Activated T-helper 1 cell treated with anti-CD3 and anti-CD28 coated beads, Interleukin-2, amount 50 U/mL, for 16 hours (primary cell): ENCODE measurements at places on chromosomes 7 and 10.

DNA sequence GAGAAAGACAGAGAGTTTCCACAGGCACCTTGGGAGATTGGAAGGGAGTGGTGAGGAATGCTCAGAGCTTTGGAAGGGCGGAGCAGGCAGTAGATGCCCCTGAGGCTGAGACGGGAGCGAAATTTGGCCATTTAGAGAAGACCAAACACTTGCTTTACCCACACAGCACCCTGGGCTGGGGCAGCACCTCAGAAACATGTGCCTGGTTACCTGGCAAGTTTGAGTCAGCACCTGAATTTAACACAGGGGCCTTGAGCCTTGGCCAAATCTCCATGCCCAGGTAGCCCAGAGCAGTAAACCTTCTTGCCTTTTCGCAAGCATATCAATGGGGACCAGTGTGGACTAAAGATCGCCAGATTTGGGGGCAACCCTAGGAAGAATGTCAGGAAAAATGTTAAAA lies 111.9 kb upstream of the NFE2L3 start:
- DNase-seq = no peak

DNA sequence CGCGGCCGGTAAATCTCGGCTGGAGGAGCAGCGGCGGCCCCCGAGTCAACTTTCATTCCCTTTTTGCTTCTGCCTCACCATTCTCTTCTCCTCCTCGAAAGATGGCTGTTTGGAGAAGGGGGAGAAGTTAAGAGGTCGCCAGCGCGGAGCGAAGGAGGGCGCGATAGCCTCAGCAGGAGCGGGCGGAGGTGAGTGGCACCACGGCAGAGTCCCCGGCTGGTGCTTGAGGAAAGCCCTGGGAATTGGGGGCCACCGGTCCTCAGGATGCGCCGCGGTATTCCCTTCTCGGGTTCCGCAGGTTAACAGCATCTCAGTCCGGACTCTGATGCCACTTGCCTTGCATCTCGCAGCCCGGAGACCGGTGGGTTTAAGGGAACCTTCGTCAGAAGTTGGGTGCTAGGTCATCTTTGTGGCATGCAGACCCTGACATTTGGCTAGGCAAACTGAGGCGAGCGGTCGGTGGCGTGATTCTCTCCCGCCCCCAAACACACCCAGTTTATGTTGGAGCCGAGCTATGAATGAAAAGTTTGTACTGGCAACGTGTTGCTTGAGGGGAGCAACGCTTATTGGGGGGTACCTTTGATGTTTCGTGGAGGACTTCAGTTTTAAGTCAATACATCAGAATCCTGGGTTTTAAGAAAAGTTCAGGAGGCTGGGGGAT lies 59.5 kb upstream of the PRPS1L1 start:
- no peak for DNase-seq

DNA sequence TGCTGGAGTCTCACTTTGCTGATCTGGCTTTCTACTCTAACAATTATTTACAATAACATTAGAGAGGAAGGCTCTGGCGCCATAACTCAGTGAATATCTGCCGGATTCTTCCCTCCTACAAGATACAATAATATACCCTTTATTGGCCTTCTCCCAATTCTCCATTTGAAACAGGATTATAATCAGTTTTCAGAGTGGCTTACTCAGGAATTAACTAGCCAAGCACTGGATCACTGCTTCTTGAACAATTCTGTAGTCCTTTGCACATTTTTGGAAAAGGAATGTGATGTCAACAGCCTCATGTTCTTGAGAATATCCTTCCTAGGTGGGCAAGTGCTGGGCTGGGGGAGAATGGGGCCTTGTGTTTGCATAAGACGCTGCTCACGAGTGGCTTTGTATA lies 125.9 kb downstream of the HIPK2 start:
- no peak for DNase-seq

DNA sequence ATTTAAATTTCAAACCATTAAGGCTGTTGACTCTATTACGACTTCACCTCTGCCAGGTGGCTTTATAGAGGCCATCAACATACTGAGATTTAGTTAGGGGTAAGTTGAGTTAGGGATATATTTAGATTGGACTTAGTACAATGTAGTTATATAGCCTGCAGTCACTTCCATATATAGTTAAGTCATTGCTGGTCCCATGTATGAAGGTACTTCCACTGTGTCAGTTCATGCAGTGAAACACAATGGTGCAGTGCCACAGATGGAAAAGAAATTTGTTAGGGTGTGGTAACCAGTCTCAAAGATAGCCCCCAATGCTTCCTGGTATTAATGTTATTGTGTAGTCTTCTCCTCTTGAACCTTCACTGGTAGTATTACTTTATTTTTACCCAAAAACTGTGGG lies 12.6 kb upstream of the TSPAN13 start:
- no peak for DNase-seq

DNA sequence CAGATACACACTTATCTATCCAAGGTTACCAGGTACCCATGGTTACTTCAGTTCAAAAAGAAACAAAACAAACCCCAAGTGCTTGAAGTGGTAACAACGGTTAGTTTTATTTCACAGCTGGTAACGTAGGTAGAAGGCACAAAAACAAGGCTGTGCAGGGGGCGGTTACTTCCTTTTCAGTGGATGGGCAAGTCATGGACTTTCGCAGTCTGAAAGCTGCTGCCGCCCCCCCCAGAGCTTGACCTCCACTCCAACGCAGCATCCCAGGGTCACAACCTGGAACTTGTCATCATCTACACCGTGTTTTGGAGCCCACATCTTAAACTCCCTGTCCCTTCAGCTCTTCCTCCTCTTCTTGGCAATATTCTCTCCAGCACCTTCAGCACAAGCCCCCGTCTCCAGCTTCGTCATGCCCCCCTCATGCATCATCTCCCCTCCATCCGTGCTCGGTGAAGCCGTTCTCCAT lies 181.2 kb upstream of the ITGB1 start:
- peak; percentile 43 for DNase-seq

GRCh38 chr10:80140251-80140650 lies 7.7 kb downstream of the PLAC9 start:
- no peak for DNase-seq

- no peak for DNase-seq
Observed at GRCh38 chr10:20977300-20977699, 80.2 kb upstream of the NEBL start.

DNA sequence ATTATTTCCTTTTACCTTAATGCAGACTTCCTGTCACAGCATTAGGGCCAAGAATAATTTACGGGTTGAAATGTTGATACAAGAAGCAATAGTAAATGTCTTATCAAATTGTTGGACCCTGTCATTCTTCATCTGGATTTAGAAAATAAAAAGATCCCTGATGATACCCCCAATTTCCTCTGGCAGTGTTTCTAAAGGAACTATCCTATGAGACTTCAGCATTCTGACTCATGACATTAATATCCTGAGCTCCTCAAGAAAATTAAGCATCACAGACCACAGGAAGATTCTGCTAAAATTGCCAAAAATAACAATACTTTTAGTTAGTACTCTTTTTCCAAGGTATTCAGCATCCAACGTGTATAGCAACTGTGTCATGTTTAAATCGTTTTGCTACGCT lies 490.5 kb upstream of the ANKRD30A start:
- DNase-seq = no peak

DNA sequence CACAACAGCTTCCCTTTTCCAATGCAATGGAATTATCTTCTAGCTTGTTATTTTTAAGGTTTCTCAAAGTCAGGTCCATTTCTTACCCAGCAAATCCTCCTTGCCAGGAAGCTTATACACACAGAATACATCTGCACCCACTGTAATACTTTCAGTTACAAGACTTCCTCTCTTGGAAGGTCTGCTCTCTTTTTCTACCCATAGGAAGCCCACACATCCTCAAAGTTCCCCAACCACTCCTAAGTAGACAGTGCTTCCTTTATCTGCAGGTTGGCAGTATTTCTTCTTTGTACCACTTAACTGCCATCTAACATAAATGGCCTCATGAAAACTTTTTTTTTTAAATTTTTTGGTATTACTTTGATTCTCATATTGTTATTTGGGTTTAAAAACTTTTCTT lies 155.6 kb downstream of the TAX1BP1 start:
- DNase-seq = no peak

- no peak for DNase-seq
Observed at GRCh38 chr10:121106611-121107010, 255.4 kb downstream of the WDR11 start.

DNA sequence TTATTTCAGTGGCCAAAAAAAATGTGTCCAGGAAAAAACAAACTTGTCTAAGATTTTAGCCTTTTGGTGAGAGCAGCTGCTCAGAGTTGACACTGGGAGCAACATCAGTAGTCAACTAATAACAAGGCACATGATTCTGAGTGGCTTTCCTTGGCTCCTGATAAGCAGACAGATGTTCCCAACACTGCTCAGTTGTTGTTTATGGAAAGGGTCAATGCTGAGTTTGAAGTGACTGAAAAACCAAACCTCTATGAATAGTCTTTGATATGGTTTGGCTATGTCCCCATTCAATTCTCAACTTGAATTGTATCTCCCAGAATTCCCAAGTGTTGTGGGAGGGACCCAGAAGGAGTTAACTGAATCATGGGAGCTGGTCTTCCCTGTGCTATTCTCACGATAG lies 12.3 kb downstream of the DYDC1 start:
- DNase-seq = no peak

GRCh38 chr10:128854204-128854603 lies 612.8 kb upstream of the MGMT start:
- no peak for DNase-seq

DNA sequence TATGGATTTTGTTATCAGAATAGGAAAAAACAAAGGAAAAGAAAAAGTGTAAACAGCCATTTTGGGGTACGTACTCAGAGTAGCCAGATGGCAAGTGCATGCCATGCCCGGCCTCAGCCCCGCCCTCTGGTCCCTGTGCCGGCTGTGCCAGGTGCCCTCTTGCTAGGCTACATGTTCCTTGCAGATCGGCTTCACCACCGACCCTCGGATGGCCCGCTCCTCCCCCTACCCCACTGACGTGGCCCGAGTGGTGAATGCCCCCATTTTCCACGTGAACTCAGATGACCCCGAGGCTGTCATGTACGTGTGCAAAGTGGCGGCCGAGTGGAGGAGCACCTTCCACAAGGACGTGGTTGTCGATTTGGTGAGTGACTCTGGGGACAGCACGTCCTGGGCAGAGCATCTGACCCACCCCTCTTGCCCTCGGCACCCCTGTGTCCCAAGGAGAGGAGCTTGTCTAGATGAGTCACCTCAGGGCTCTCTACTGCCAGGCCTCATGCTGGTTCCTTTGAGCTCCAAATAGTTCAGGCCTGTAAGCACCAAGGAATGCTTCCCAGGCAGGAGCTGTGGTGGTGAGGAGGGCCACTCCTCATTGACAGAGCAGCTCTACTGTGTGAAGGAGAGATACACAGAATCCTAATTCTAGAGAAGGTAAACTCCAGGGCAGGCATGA lies 54.9 kb upstream of the ZMIZ2 start:
- no peak for DNase-seq

- DNase-seq = no peak
Observed at GRCh38 chr10:131762789-131763696, 137.8 kb upstream of the PPP2R2D start.

GRCh38 chr7:100257017-100257416 lies 37.3 kb downstream of the PVRIG start:
- no peak for DNase-seq

- DNase-seq = no peak
Observed at GRCh38 chr7:95471071-95471470, 14.7 kb upstream of the ASB4 start.

DNA sequence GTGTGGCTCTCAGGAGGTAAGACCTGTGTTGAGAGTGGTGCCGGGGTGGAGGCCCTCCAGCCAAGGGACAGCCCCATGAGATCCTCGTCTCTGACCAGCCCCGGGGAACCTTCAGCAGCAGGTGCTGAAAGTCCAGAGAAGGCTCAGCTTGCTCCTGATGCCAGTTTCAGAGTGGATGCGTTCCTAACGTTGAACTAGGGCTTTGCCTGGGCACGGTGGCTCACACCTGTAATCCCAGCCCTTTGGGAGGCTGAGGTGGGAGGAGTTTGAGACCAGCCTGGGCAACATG lies 45.7 kb downstream of the BAIAP2L1 start:
- no peak for DNase-seq

DNA sequence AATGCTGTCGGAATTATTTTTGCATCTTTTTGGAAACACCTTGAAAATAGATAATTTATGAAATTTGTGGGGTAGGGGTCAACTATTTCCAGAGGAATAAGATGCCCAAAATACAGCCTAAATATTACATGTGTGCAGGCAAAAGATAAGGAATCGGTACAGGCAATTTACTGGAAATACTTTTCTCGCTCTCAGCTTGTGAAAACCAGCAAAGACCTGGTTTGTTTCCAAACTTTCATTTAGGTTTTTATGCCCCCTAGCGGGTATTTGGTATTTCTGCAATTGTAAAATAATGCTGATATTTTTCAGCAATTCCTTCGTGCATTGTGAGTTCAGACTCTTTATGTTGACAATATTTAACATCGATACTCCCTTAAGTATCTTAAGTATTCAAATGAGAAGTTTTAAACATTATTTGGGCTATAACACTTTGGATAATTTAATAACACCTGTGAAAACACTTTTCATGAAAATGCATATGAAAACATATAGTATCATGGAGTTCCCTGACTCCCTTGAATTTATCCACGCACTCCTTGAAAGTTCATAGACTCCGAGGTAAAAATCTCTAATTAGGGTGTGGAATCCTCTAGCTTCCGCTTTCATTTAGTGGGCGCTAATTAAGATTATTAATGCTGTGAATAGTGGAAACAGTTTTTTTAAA lies 132.4 kb downstream of the TSPAN12 start:
- DNase-seq = no peak

DNA sequence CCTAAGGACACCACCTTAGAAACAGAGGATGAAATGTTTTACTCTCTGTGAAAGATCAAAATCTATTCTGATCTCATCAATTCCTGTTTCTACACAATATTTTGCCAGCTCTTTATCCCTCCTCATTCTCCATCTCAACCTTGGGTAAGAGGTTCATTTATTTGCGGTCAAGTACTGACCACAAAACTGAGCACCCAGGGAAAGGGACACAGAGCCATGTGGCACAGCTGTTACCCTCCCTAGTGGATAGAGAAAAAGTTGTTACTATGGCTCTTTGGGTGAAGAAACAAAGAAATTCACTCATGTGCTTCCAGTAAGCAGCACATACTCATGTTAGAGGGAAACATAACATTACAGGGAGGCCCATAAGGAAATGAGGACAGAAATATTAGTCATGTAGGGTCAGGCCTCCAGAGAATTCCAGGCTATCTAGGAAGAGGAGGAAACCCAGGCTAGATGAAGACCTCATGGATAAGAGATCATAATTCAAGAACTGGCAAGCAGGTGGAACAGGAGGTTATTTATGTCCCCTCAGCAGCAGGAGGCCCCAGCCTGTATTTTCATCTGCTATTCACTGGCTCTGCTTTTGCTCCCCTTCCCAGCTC lies 114.5 kb downstream of the ATE1 start:
- DNase-seq = no peak

- DNase-seq = no peak
Observed at GRCh38 chr7:84817016-84817415, 369.8 kb downstream of the SEMA3D start.

GRCh38 chr10:6920072-6921019 lies 340.3 kb upstream of the PRKCQ start:
- peak; percentile 52 for DNase-seq

DNA sequence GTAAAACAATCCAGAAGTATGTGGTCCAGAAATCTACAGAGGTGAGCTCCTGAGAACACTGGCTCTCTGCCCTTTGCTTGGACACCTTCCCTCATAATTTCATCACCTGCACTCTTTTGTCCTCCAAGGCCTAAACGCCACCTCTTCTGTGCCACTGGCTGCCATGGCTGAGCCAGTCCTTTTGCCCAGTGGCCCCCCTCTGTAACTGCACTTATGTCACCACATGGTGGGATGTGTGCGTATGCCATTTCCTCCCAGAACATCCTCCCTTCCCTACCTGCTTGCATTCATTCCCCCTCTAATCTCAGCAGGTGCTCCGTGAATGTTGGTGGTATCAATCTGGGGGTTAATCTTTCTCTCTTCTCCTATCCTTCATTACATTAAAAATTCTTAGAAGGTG lies 17.3 kb upstream of the DUSP5 start:
- no peak for DNase-seq
